Kidney (tissue), 22 donors: ENCODE measurements at places on chromosomes 6 and 20.

- no peak for DNase-seq
Observed at GRCh38 chr6:166942393-166943168, 13.8 kb downstream of the RNASET2 start.

GRCh38 chr6:5087389-5087788, 2.2 kb downstream of the PPP1R3G start:
- DNase-seq: no peak

DNA sequence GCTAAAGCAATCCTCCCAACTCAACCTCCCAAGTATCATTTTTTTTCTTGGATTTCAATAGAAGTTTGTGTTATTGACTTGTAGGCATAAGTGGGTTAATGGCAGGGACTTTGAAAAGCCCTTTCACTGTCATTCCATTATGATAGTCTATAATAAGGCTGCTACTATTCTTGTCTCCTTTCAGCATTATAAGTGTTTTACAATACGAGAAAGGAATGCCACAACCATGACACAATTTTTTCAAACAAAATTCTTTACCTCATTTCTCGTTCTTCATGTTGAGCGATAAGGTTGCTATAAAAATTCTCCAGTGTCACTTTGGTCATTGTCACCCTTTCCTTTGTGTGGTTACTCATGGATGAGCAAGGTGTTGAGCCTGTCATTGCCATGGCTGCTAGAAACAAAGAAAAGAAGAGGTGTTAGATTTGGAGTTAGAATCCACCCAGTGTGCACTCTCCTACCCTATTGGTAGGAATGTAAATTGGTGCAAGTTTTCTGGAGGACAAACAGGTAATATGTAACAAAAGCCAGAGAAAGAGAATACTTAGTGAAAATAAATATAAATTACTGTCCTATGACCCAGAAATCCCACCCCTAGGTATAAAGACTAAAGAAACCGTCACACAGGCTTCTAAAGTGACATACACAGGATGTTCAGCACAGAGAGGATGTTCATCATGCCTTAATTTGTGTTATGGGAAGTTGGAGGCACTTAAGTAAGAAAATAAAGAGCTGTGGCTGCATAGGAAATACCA, 7.3 kb downstream of the STK38 start:
- DNase-seq: no peak

GRCh38 chr6:41840326-41840725, 52.8 kb downstream of the TOMM6 start:
- DNase-seq: no peak

DNA sequence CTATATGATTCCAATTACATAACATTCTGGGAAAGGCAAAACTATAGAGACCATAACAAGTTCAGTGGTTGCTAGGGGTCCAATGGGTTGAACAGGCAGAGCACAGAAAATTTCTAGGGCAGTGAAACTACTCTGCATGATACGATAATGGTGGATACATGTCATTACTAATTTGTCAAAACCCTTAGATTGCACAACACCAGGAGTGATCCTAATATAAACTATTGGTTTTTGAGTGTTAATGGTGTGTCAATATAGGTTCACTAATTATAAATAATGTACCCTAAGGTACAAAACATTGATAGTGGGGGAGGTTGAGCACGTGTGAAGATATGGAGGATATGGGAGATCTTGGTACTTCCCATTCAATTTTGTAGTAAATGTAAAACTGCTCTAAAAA, 42.4 kb upstream of the PLN start:
- no peak for DNase-seq

DNA sequence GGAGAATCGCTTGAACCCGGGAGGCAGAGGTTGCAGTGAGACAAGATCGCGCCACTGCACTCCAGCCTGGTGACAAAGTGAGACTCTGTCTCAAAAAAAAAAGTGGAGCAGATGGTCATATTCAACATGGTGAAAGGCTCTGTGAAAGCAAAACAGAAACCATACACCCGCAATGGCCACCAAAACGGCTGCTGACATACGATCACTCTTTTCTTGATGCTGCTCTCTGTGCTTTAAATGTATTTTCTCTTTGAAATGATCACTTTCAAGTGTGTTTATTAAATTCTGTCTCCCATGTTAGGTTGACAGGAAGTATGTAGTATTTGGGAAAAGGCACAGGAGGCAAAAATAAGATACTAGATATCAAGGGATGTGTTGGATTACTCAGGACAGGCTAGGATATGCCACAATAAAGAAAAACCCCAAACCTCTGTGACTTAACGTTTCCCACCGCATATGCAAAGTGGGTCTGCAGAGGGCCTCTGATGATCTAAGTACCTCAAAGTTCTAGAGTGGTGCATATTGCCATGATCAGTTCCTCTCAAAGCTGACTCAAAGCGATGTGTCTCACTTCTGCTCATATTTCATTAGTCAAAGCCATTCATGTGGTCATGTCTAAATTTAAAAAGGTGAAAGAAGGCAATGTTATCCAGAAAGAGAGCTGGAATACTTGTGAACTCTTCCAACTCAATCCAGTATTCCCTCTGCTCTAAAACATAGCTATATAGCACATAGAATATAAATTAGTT, 155.1 kb upstream of the SOX4 start:
- DNase-seq: no peak

DNA sequence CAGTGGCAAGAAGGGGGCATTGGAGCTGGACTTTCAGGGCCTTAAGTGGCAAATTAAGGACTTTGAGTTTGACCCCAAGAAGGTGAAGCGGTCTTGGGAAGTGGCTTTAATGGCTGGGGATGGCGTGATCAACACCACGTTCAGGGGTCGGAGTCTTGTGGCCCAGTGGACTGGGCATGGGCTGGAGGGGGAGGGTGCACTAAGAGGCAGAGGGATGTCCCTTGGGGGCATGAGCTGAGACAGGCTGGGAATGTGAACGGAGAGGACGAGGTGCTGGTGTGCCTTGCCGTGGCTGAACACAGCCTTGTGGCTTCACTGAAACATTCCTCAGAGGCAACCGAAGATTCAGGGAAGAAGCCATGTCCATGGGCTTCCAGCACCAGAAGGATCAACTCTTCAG, 227.0 kb downstream of the SYNDIG1 start:
- peak; percentile 17 for DNase-seq

GRCh38 chr6:55651015-55651414, 72.0 kb upstream of the HMGCLL1 start:
- no peak for DNase-seq

DNA sequence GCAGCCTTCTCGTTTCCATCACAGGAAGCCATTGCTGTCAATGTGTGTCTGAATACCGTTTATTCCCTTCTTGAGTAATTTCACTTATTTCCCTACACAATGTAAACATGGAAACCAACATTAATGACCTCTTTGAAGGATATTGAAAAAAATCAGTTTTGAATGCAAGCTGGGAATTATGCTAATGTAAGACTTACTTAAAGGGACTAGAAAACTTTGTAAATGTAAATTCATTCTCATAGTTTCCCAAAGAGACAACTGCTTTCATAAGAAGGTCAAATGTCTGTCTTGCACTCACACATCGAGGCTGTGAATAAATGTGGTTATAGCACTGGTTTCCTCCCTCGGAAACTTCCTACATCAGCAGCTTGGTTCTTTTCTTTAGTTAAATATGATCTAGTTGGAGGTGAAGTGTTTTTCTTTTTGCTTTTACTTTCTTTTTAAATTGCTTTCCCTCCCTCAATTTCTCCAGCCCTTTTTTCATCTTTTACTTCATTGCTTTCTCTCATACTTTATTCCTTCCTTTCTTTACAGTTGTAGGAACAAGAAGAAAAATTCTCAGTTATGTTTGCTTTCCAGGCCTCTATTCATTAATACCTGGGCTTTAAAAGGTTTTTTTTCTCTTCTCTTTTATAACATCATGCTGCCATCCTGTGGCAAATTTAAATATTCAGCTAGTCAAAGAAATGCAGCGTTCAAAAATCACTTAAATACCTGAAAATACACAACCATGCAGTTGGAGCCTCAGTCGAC, 108.3 kb downstream of the TNFAIP3 start:
- peak; percentile 11 for DNase-seq

DNA sequence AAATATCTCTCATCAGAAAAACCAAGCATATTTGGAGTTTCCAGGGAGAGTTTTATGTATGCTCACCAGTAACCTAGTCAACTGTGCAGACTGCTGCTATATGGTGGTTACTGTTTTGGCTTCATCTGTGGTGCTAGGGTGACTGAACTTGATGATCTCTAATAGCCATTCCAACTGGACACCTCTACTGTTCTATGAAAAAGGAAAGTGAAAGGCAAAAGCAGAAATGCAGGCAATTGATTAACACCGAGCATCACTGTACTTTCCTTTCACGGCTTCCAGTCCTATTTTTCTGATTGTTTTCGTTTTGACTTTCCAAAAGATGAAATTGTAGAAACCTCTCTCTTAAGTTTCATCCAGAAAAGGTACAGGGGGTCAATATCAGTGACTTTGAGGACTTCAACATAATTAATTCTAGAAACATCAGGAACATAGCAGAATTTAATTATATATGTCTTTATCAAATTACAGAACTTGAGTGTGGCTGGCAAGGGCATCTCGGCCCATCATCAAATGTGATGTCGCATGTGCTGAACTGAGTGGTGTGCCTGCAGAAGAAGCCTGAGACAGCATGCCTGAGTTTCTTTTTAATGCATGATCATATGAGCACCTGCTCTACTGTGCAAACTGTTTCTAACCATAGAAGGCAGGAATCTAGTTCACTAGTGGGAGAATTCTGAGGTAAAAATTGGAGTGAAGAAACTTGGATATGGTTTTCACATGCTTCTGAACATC, 464.3 kb upstream of the FLRT3 start:
- DNase-seq: no peak

GRCh38 chr6:48840896-48841295, 622.2 kb downstream of the MMUT start:
- no peak for DNase-seq

DNA sequence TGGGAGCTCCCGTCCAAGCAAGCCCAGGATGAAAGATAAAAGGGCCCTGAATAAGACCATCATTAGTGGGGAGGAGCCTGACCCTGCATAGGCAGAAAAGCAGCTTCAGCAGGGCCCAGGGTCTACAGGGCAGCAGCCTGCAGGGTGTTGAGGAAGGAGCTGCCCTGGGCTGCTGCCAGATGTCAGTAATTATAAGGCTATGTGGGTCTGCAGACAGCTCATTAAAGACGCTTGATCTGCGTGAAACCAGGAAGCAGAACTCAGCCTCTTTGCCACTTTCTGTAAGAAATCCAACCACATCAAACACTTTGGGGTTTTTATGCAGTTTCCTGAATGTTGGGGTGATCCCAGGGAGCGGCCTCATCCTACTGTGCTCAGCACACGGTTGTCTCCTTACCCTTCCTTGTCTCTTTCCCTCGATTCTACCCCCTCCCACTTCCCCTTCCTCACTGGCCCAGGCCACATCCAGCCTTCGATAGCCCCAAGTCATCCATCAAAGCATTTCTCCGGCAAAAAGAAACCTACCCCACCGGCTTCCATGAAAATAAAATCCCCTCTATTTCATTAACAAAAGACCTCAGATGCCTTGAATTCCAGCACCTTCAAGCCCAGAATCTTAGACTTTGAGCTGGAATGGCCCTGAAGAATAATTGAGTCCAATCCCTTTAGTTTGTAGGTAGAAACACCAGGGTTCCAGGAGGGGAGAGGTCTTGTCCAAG, 1.0 kb upstream of the TGM6 start:
- no peak for DNase-seq

GRCh38 chr6:13935190-13935880, 10.6 kb downstream of the RNF182 start:
- no peak for DNase-seq

DNA sequence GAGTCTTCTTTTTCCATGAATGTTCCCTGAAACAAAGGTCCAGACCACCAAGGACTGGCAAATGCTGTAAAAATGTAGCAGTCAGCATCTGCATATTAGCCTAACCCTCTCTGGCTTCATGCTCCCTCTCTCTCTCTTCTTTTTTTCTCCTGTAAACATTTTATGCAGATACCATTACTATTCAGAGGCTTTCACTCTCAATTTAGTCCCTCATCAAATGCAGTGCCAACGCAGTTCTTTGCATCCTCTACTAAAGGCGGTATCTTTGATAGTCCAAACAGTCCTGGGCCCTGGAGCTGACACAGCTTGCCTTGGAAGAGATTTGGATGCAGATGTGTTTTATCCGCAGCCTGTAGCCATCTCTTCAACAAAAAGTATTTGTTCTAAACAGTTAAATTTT, 167.1 kb upstream of the MMS22L start:
- no peak for DNase-seq

GRCh38 chr6:107144666-107145065, 29.4 kb upstream of the BEND3 start:
- no peak for DNase-seq

GRCh38 chr6:129521946-129522345, 188.0 kb downstream of the ARHGAP18 start:
- DNase-seq: no peak

DNA sequence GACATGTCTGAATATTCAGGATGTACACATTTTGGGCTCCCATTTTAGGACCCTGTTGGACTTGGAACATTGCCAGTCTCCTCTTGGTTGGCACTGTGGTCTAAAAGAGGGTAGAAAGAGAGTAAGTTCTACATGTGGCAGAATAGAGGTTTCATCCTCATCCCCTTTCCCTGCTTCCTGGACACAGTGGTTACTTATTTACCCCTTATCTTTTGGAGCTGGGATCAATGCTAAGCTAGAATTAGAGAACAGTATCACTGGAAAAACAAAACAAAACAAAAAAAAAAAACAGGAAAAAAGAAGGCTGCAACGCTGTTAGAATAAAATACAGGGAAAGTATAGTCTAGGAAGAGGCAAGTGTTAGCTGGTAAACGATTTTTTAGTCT, 790.6 kb downstream of the MAFB start:
- DNase-seq: no peak

- DNase-seq: no peak
Observed at GRCh38 chr6:15417811-15418210, 171.9 kb downstream of the JARID2 start.

DNA sequence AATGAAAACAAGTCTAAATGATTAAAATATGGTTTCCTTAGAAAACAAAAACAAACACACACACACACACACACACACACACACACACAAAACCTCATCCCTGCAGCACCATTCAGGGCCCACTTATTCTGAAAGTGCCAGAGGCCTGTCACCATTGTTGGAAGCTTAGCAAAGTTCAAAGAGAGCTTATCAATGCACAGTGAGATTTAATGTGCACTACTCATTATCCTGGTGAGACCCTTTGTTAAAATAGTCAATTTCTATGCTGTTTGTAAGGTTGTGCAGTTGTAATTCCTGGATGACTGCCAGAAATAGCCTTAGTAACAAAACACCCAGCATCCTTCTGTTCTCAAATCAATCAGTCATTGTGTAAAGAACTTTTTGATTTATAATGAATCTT, 482.9 kb downstream of the GRIK2 start:
- no peak for DNase-seq
